ENCODE measurements at places on chromosomes 5 and 9.

DNA sequence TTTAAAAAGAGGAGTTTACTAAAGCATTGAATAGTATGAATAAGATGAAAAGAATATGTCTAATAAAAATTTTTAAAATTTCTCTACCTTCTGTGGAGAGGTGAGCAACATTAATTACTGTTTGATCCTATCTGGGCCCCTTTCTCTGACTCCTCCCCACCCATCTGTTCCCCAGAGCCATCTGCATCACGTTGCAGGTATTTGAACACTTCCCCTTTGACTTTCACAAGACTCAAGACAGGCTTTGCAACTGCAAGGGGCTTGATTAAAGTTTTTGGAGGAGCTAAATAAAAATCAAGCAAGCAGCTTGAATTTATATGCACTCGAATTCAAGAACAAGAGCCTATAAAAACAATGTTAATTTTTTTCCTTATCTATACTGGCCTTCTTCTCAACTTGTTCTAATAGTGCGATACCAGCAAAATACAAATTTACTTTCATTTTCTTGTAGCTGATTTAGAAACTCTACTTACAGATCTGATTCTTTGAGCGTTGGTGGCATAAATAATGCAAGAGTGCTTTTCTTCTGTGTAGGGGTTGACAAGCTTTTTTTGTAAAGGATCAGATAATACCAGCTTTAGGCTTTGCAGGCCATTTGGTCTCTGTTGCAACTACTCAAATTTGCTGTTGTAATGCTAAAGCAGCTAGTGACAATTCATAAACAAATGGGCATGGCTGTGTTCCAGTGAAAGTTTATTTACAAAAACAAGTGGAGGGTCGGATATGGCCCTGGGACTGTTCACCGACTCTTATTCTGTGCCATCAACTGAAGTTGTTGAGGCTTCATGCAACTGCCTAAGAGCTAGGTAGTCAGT lies 21.2 kb downstream of the TXNDC8 start:
- DNase-seq: no peak

DNA sequence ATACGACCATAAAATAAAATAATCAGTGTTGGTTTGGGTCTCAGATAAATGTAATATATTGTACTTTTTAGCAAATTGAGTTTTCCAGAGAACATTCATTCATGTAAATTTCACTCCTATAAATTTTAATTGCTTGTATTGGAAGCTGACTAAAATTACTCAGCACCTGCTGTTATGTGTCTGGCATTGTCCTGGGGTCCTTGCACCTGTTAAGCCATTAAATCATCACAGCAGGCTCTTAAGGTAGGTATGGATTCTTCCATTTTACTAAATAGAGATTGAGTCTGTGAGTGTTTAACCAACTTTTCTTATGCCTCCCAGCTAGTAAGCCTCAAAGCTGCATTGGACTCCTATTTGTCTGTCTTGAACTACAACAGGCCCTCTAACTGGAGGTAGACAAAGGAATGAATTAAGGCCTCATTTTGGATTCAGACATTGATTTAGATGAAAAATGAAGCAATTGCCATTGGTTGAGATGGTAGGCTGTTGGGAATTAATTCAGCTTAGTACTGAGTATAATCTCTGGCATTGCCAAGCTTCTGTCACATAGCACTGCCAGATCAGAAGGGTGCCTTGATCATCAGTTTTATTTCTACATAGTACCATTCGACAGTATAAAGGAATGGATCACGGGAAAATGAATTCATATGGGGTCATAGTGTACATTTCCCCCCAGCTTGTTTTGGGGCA lies 78.9 kb downstream of the PARP8 start:
- DNase-seq: no peak

DNA sequence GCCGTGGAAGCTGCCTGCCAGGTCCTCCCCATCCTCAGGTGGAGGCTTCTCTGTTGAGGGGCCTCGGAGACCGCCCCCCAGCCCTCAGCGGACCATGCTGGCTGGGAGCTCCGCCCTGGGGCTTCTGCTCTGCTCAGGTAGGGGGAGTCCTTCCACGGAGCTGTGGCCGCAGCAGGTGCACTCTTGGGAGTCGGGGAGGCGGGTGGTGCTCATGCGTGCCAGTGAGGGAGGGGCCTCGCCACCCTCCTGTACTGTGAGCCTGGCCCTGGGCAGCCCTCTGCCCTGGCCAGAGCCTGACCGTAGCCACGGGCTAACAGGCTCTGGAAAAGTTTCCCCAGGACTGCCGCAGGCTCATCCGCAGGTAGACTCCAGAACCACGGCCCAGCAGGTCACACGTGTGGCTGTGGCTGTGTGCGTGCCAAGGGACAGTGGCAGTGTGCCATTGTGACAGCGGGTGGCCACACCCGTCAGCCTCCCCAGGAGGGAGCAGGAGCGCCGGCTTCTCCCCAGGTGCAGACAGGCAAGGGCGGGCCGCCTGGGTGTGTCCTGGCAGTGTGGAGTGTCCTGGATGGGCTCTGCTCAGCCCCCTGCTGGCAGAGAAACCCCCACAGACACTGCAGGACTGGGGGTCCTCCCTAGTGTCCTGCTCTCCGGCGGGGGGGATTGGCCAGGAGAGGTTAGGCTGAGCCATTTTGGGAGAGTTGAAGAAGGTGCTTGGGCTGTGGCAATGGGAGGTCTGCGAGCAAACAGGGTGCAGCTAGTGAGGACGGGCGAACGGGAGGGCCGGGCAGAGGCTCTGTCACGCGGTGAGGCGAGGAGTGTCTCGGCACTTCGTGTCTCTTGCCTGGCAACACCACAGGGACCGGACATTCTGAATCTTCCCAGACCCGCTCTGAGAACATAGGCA lies 29.5 kb downstream of the TPPP start:
- no peak for DNase-seq

GRCh38 chr5:179530069-179530998 lies 20.0 kb upstream of the RUFY1 start:
- DNase-seq: peak; percentile 46

- no peak for DNase-seq
Measured at GRCh38 chr5:75054134-75054930, 2.0 kb upstream of the GCNT4 start.

DNA sequence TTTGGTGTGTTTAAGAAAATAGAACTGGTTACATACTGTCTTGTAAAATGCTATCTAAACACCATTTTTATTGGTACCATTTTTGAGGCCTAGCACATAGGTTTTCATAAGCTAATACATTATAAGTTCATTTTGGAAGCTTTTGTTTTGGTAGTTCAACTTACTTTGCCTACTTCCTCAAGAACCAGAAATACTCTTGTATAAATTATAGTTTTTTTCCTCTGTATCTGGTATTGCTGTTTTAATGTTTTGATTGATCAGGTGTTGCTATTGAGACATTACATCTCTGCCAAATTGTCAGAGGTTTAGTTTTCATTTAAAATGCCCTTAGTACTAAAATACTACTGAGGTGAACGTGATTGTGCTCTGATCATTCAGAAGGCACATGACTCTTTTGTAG lies 90.6 kb upstream of the GRHPR start:
- DNase-seq: no peak

DNA sequence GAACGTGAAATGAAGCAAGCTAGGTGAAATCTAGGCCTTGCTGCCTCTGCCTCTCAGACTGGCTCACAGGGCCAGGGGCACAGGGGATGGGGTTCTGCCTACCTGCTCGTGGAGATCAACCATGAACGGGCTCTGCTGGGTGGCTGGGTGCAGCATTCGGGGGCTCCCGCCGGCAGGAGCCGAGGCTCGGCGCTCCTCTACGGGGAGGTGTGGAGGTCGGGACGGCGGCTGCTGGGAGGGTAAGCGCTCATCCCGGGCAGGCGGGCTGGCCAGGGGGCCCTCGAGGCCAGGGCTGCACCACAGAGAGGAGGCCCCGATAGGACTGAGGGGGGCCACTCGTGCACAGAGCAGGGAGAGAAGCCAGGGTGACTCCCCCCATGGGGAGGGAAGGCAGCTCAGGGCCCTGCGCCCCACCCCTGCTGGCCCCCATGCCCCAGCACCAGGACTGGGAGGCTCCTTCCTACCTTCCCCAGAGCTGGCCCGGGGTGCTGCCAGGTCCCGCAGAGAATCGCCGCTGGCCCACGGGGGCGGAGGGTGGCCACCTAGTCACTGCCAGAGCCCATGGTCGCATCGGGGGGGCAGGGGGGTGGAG lies 5.2 kb downstream of the RNF44 start:
- DNase-seq: no peak

DNA sequence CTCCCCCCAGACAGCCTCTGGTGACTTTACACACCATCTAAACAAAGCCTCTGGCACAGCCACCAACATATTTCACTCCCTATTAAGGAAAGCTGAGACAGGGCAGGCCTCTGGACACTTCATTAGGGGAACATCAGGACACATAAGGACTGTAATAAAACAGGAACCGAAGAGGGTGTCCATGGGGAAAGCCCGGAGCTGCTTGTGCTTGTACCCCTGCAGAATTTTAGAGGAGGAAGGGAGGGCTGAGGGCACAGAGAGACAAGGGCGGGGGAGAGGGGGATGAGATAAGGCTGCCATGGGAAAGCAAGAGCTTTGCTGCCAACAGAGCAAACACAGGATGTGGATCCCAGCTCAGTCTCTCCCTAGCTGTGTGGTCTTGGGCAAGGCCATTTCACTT lies 138.4 kb downstream of the ASTN2 start:
- no peak for DNase-seq

- no peak for DNase-seq
Measured at GRCh38 chr9:75228893-75229292, 140.6 kb downstream of the OSTF1 start.

GRCh38 chr5:142811866-142812557 lies 41.8 kb downstream of the ARHGAP26 start:
- DNase-seq: no peak

DNA sequence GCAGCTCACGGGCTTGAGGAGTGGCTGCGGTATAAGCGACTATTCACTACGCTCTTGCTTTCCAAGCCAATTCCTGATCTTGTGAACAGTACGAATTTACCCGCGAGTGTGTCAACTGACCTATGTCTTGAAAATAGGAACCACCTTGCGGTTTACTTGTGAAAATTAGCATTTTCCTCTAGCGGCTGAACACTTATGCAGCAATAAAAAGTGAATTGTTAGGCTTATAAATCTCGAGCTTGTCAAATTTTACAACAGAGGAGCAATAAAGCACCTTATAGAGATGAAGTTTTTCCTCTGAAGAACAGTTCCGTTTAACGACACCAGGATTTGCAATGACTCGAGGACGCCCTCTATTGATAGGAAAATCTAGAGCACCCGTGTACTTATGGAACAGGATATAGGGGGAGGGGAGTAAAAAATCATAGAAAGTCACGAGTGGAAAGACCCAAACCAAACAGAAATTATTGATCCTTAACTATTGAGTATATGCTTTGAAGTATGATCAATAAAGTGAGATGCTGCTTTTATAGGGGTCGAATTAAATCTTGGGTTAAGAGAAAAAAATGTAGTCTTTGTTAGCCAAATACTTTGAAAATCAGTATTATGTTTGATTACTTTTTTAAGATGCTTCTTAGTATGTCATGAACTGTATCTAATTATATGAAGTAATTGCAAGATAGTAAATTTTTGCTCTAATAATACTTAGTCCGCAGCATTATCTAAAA lies 1.9 kb upstream of the RGMB start:
- DNase-seq: peak; percentile 56

GRCh38 chr9:121858788-121859187 lies 207.4 kb downstream of the DAB2IP start:
- no peak for DNase-seq

DNA sequence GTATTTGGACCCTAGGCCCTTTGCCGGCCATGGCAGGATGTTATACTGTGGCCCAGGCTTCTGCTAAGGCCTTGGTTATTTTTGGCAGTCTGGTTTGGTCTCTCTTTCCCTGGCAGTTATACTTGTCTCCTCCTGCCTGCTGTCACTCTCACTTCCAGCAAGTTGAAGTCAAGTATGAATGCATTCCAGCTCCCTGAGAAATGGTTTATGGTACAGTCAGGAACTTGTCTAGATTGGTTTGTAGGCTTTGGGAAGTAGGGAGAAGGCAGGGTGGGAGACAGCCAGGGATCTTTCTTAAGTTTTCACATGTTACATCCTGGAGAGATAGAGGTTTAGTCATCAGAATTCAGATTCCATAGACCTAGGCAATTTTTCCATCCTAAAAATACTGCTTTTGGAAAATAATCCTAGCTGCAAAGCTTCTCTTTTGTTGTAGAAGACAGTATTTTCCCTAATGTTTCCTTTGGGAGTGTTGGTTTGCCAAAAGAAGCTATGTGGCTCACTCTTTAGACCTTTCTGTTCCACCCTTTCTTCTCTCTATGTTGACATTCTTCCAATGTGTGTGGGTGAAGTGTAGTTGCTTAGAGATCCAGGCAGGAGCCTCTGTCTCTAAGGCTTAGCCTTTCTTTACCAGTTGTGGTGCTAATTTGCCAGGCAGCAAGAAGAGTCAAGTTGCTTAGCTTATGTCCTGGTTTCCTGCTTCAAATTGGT lies 2.5 kb upstream of the KDM3B start:
- DNase-seq: no peak

GRCh38 chr5:110338341-110339083 lies 388.0 kb downstream of the TMEM232 start:
- no peak for DNase-seq

DNA sequence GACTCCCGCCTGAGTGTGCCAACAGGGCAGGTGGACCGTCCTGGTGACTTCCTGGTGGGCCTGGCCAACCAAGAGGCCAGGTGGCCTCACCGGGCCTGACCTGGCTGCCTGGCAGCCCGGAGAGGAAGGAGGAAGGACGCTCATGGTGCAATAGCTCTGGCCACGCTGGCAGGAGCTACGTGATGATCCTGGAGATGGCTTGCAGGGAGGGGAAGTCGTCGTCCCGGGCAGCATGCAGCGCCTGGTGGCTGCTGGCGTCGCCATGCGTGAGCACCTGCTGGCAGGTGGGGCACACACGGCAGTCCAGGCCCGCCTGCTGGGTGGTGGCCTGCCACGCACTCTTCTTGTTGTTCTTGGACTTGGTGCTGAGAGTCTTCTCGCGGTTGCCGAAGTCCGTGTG lies 26.3 kb downstream of the SPATA31C1 start:
- DNase-seq: no peak

DNA sequence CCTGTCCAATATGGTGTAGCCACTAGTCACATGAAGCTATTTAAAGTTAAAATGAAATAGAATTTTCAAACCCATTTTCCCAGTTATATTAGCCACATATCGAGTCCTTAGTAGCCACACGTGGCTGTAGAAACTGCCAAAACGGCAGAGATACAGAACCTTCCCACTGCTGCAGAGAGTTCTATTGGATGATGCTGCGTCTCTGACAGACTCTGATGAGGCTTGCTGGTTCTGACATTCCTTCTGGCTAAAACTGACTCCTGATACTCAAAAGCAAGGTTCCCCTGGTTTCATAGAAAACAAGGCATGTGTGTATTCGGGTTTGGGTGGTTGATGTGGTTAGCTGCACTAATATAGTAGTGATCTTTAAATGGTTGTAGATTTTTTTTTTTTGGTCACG lies 91.5 kb downstream of the TLE4 start:
- no peak for DNase-seq

GRCh38 chr9:119802621-119803020 lies 433.4 kb upstream of the BRINP1 start:
- DNase-seq: no peak

DNA sequence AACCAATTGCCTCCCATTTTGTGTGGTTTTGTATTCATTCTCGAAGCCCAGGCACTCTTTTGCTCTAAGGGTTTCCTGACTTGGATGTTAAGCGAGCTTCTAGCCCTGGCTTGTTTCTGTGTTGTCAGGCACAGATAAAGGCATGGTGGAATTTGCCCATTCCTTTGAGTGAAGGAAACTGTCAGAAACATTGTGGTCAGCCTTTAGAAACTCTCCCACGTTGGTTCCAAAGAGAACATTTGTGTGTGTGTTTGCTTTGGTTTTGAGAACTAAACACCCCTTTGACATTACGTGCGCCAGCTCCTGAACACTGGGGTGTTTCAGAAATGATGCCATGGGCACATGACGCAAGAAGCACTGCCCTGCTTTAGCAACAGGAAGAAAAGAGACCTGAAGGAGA lies 320.9 kb downstream of the NTRK2 start:
- no peak for DNase-seq
